ENCODE measurements at places on chromosomes 3 and 15. TPM values are rescaled to one million over a fixed set of nuclear protein-coding genes. Genes with fewer than 3 reads are reported as not detected.

The CHSY1 gene
- 101 TPM for total RNA-seq

The DUOX1 gene
- not detected for total RNA-seq

The TMEM43 gene
- total RNA-seq, result 134 TPM

The ISLR2 gene
- 0.10 TPM for total RNA-seq

The GOLGA6L6 gene
- total RNA-seq, result not detected

The C2CD4A gene
- 1.4 TPM for total RNA-seq

The C3orf49 gene
- total RNA-seq, result not detected

The EXD1 gene
- total RNA-seq, result not detected

The TERC gene
- 23.9 TPM for total RNA-seq

The EPB42 gene
- 0.23 TPM for total RNA-seq

The SIN3A gene
- total RNA-seq, result 29.3 TPM

The ZDHHC19 gene
- total RNA-seq, result not detected

The ITPKA gene
- total RNA-seq, result 0.91 TPM

The GABRB3 gene
- total RNA-seq, result 1.3 TPM

The SLC51B gene
- total RNA-seq, result not detected

The CCDC191 gene
- 2.4 TPM for total RNA-seq

The GOLGA8T gene
- 0.17 TPM for total RNA-seq

The HTR3E gene
- not detected for total RNA-seq

The PLA2G4E gene
- total RNA-seq, result not detected

The GPR160 gene
- 0.26 TPM for total RNA-seq

The C2CD4B gene
- 0.89 TPM for total RNA-seq

The PARP15 gene
- total RNA-seq, result 0.13 TPM

The GOLGA8O gene
- 0.96 TPM for total RNA-seq

The RASGRF1 gene
- total RNA-seq, result not detected

The TTC23 gene
- 29.1 TPM for total RNA-seq

The SHQ1 gene
- 18.7 TPM for total RNA-seq

The ANKRD34C gene
- total RNA-seq, result not detected

The TF gene
- 0.20 TPM for total RNA-seq

The CASR gene
- total RNA-seq, result not detected

The AMT gene
- total RNA-seq, result 0.52 TPM

The TRAIP gene
- total RNA-seq, result 1.8 TPM

The UBAP1L gene
- 2.2 TPM for total RNA-seq

The SERPINI2 gene
- total RNA-seq, result not detected

The CKMT1A gene
- not detected for total RNA-seq

The CAMKV gene
- not detected for total RNA-seq

The ABCC5 gene
- 18.9 TPM for total RNA-seq

The OR5AC2 gene
- not detected for total RNA-seq

Data from smooth muscle cell of the pulmonary artery (primary cell).